ENCODE measurements at places on chromosomes 3 and 15.
A peak's percentile ranks its signal among the peaks of the same experiment; 100 is the strongest.

GRCh38 chr3:161316006-161316689, 55.2 kb downstream of the SPTSSB start:
- no peak for DNase-seq

DNA sequence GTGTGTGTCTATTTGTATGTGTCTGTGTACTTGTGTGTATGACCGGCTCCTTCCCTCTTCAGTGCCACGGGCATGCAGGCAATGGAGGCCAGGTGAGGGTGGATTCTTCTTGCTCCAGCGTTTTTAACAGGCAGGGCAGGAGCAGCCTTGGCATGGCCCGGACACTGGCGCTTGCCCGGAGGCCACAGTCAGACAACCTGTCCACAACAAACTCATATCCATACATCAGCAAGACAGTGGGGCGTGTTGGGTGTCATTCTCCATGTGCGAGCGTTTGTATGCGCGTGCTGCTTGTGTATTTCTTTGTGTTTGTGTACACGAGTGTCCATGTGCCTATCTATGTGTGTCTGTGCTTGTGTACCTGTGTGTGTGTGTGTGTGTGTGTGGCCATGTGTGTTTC, 29.8 kb downstream of the PTH1R start:
- no peak for DNase-seq

DNA sequence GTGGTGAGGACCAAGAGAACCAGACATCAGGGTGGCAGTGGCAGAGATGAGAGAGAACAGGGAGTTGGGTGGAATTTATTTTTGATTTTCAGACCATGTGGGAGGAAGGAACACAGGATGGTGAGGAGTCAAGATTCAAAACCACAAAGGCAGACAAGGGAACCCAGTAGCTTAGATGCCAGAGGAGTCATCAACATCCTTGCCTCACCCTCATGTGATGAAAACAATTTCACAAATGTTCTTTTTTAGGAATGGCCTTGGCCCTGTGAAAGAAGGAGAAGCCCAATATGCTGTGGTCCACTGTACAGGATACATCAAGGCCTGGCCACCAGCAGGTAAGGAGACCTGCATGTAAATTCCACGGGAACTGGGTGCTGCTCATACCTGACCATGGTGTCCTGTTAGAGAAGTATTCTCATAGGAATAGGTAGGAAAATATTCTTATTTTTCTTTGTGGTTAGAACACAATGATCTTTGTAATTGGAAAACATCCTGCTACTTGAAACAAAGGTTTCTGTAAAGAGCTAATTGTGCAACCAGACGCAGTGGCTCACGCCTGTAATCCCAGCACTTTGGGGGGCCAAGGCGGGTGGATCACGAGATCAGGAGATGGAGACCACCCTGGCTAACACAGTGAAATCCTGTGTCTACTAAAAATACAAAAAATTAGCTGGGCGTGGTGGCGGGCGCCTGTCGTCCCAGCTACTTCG, 110.0 kb downstream of the ARNT2 start:
- DNase-seq: no peak

- no peak for DNase-seq
Measured at GRCh38 chr3:154334973-154335420, 10.7 kb upstream of the DHX36 start.

DNA sequence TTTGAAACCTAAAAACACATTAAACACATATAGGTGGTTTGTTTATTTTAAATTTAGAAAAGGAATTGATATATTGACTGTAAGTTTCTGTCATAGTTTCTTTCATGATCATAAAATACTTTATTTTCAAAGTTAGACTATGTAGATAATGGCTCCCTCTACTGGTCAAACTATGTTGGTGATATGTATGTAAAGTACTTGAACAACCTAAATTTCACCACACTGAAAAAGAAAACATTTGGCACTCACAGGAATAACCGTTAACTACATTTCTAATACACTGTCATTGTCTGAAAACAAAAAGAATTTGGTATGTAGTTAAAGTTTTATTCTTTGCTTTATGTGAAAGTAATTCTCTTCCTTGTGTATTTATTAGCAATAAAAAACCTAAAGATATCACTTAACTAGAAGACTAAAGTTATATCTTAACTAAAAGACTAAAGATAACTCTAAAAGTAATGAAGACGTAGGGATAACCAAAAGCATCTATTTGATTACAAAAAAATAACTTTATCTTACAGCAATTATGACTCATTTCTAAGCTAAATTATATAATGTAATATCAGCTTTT, 427.5 kb downstream of the VGLL3 start:
- DNase-seq: peak; percentile 0

All from GM19239 (cell line).